ENCODE measurements at places on chromosomes 2 and 18. TPM values are rescaled to one million over a fixed set of nuclear protein-coding genes. Genes with fewer than 3 reads are reported as not detected.

DNA sequence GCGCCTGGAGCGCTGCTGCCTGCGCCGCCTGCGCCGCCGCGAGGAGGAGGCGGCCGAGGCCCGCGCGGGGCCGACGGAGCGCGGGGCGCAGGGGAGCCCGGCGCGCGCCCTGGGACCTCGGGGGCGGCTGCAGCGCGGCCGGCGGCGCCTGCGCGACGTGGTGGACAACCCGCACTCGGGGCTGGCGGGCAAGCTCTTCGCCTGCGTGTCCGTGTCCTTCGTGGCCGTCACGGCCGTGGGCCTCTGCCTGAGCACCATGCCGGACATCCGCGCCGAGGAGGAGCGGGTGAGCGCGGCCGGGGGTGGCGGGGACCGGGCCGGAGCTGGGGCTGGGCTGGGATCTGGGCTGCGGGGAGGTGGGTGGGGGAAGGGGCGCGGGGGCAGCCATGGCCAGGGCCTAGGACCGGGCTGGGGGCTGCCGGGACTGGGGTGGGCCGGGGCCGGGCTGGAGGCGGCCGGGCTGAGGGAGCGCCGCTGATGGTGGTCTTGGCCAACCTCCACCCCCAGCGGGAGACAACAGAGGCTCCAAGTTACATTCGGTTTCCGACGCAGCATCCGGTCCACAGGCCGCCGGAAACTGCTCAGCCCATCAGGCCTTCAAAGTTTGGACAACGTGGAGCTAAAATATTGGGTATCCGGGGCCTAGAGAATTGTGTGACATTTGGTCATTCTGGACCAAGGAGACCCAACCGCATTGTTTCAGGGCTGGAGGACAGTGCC is 66.4 kb downstream of the KCNG2 start:
- H3K4me1 ChIP-seq = no peaks in the 10 kb centered on the region
- DNase-seq = no peak
- H3K27ac ChIP-seq = no peak overlapping the region
- H3K27me3 ChIP-seq = no peaks in the 10 kb centered on the region
- H3K4me3 ChIP-seq = no peak overlapping the region

DNA sequence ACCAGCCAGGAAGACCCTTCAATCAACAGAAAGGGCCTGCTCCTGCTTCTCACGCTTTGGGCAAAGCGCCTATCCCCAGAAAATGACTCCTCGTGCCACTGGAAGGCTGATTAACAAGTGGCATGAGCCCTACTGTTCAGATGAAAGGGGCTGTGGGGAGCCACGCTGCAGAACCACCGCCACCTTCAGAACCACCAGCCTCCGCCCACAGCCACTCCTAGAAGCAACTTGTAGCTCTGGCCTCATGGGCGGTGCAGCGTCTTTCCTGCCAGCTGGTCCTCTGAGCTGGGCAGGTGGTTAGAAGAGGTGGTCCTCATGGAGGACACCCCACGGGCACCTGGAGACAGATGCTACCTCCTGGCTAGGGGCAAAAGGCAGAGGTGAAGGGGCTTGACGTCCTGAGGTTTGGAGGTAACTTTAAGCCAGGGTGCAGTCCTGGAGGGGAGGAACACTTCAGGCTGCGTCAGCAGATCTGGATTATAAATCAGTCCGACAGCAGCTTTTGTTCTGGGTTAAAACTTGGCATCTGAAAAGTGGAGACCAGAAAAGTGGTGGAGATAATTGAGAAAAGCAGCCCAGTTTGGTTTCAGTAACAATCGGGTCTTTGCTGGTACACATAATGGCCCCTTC is 861 bp upstream of the SEMA4C start:
- H3K27me3 ChIP-seq = no peaks in the 10 kb centered on the region
- H3K36me3 ChIP-seq = peaks cover 18% of the 10 kb centered on the region
- H3K27ac ChIP-seq = peak overlapping the region; percentile 98
- peak overlapping the region; percentile 79 for H3K4me3 ChIP-seq
- peaks cover 79% of the 10 kb centered on the region for H3K4me1 ChIP-seq
- DNase-seq = no peak

- DNase-seq = no peak
- H3K4me1 ChIP-seq = no peaks in the 10 kb centered on the region
- H3K4me3 ChIP-seq = no peak overlapping the region
These were observed 427.5 kb downstream of the PARD3B start for GRCh38 chr2:204972606-204973336.

- no peaks in the 10 kb centered on the region for H3K36me3 ChIP-seq
- no peaks in the 10 kb centered on the region for H3K4me1 ChIP-seq
- no peaks in the 10 kb centered on the region for H3K27me3 ChIP-seq
- no peak for DNase-seq
These were observed 42.0 kb downstream of the AFTPH start for GRCh38 chr2:64565949-64566710.

DNA sequence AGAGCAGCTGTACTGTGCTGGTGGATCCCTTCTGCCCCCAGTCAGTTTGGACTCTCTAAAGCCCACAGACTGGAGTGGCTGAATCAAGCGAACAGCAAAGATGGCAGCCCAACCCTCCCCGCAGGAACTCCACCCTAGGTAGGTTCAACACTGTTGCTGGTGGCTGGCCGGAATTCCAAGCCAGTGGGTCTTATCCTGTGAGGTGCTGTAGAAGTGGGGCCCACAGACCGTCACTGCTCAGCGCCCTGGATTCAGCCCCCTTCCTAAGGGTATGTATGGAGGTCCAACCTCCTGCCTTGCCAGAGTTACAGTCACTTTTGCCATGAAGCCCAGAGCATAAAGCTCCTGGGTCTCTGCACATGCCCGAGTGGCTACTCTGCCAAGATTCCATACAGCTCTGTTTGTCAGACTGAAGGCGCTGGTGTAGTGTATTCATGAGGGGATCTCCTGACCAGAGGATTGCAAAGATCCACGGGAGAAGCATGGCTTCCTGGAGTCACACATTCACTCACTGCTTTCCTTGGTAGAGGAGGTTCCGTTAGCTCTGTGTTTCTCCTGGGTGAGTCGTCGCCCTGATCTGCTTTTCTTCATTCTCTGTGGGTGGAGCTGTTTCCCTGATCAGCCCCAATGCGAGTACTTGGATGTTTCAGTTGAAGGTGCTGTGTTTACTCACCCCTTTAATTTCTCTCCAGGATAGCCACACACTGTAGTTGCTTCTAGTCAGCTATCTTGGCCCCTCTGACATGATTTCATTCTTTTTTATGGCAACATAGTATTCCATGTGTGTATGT is 293.6 kb upstream of the THUMPD2 start:
- H3K4me1 ChIP-seq = no peaks in the 10 kb centered on the region
- H3K27me3 ChIP-seq = no peaks in the 10 kb centered on the region
- H3K4me3 ChIP-seq = no peak overlapping the region

GRCh38 chr2:206084439-206084869 is 1.5 kb downstream of the INO80D start:
- no peaks in the 10 kb centered on the region for H3K27me3 ChIP-seq
- H3K4me1 ChIP-seq = peaks cover 9% of the 10 kb centered on the region
- DNase-seq = peak; percentile 79
- H3K27ac ChIP-seq = peak overlapping the region; percentile 99
- H3K36me3 ChIP-seq = no peaks in the 10 kb centered on the region
- peak overlapping the region; percentile 88 for H3K4me3 ChIP-seq

GRCh38 chr2:65416945-65417344 is 15.5 kb downstream of the SPRED2 start:
- no peaks in the 10 kb centered on the region for H3K27me3 ChIP-seq
- H3K36me3 ChIP-seq = no peaks in the 10 kb centered on the region
- no peak for DNase-seq
- H3K4me3 ChIP-seq = no peak overlapping the region
- no peak overlapping the region for H3K27ac ChIP-seq

- H3K4me1 ChIP-seq = no peaks in the 10 kb centered on the region
- no peaks in the 10 kb centered on the region for H3K36me3 ChIP-seq
- no peak for DNase-seq
- H3K27me3 ChIP-seq = no peaks in the 10 kb centered on the region
These were observed 766.4 kb downstream of the BCL11A start for GRCh38 chr2:59787095-59787494.

DNA sequence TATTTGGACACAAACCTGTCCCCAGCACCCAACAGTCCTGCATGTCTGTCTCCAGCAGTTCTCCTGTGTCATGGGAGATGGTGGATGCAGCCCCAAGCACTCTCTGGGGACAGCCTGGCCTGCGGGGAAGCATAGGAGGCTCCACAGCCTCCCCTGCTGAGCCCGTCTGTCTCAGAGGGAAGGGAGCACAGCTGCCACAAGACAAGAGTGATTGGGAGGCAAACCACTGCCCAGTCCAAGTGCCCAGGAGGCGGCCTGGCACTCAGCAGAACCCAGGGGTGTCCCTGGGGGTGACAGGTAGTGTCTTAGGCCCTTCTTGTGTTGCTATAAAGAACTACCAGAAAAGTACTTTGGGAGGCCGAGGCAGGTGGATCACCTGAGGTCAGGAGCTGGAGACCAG is 211.2 kb upstream of the MYT1L start:
- H3K4me1 ChIP-seq = no peaks in the 10 kb centered on the region
- DNase-seq = no peak
- H3K27ac ChIP-seq = no peak overlapping the region
- no peaks in the 10 kb centered on the region for H3K27me3 ChIP-seq

GRCh38 chr2:133157141-133157540 is 411.1 kb downstream of the NCKAP5 start:
- no peak for DNase-seq
- H3K4me3 ChIP-seq = no peak overlapping the region
- no peaks in the 10 kb centered on the region for H3K4me1 ChIP-seq

DNA sequence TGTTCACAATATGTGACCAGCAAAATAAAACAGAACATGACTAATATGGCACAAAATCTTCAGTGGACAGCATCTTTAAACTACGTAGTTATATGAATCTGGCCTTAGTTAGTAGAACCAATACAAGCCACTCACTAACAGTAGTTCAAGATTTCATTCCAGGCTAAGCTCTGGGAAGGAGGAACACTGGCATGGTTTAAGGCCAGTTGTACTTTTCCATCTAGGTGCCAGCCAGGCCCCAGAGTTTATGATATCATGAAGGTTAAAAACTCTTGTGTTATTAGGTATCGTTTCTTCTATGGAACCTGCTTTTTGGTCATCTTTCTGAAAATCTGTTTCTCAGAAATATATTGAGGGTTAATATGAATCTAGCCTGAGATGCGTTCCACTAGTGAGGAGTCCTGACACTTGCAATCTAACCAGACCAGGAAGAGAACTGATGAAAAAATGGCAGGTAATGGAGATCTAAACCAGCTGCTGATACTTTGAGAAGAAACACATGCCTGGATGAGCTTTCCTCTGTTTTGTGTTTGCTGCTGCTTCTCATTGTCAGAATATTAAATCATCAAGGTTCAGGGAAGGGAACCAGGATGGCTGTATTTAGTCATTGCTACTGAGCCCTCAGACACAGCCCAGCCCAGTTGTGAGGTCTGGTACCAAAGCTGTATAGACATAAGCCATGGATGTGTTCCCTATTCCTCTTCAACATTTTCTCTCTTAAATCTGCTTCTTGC is 182.8 kb upstream of the SETBP1 start:
- H3K4me3 ChIP-seq = no peak overlapping the region
- DNase-seq = no peak

DNA sequence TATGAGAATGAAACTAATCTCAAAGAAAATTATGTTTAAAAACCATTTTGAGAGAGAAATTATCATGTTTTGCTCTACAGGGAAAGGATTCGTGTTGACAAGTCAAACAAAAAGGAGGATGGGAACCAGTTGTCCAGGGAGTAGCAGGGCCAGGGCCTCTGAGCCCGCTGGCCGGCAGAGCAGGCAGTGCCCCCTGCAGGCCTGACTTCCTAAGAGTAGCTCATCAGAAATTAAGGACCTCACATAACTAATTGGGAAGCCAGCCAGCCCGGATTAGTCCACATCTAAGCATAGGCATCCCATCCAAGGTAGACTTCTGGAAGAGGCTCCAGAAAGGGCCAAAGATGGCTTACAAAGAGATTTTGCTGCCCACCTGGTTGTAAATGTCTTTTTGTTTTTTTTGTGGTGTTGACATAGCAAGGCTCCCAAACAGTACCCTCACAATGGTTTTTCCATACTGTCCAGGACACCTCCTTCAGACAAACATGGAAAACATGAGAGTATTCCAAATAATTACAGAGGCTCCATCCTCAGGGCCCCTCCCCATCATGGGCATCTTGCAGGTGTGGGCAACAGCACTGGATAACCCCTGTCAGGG is 241.2 kb upstream of the TANK start:
- H3K36me3 ChIP-seq = no peaks in the 10 kb centered on the region
- no peak overlapping the region for H3K4me3 ChIP-seq
- peaks cover 32% of the 10 kb centered on the region for H3K4me1 ChIP-seq
- H3K27me3 ChIP-seq = no peaks in the 10 kb centered on the region
- H3K27ac ChIP-seq = no peak overlapping the region
- DNase-seq = peak; percentile 67

- no peak for DNase-seq
- H3K36me3 ChIP-seq = no peaks in the 10 kb centered on the region
- no peak overlapping the region for H3K4me3 ChIP-seq
- H3K27me3 ChIP-seq = no peaks in the 10 kb centered on the region
- H3K4me1 ChIP-seq = no peaks in the 10 kb centered on the region
- H3K27ac ChIP-seq = no peak overlapping the region
These were observed 114.2 kb downstream of the SPIRE1 start for GRCh38 chr18:12543697-12544096.

DNA sequence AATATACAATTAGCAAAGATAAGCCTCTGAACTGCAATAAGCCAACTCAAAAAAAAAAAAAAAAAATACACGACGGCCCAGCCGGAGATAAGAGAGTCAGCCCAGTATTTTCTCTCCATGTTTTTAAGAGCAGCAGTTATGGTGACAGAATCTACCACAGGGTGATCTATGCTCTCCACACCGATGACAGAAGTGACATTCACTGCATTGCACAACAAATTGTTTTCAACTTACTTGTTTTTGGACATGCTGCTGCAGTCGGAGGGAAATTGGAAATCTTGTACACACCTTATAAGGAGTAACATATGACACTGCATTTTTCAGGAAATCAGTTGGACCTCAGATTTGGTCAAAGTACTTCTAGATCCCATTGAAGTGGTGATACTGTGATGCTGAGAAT is 23.3 kb upstream of the APOB start:
- H3K4me3 ChIP-seq = no peak overlapping the region
- H3K4me1 ChIP-seq = no peaks in the 10 kb centered on the region
- peaks cover 3% of the 10 kb centered on the region for H3K27me3 ChIP-seq
- no peak overlapping the region for H3K27ac ChIP-seq
- no peaks in the 10 kb centered on the region for H3K36me3 ChIP-seq
- DNase-seq = no peak

DNA sequence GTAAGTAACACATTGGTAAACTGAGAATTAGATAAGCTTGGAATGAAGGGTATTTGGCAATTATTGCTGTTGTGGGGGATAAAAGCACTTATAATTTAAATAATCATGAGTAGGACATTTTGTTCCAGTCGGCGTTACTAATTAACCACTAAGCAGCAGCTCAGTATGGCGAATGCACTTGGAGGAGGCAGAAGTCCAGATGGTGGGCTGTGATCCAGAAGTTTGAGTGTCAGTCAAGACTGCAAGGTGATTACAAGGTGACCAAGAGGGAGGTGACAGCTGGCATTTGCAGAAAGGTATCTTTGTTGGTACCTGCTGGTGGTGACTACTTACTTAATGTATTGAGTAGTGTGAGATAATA is 643.6 kb upstream of the FAM98A start:
- no peak overlapping the region for H3K27ac ChIP-seq
- no peaks in the 10 kb centered on the region for H3K4me1 ChIP-seq
- H3K4me3 ChIP-seq = no peak overlapping the region
- H3K27me3 ChIP-seq = no peaks in the 10 kb centered on the region

The AFG3L2 gene
- total RNA-seq = 138 TPM

The CCNT2 gene
- total RNA-seq = 19.2 TPM

The MERTK gene
- 4.9 TPM for total RNA-seq

The C2orf78 gene
- total RNA-seq = not detected

The SPDYA gene
- total RNA-seq = 0.50 TPM

The SP140L gene
- 2.5 TPM for total RNA-seq

The SCN9A gene
- total RNA-seq = 3.2 TPM

The FKBP1B gene
- total RNA-seq = 1.4 TPM
